Amniotic epithelial cell (primary cell): ENCODE measurements at places on chromosomes 1 and 21.

GRCh38 chr1:107927820-107928219 is 37.2 kb downstream of the VAV3 start:
- DNase-seq: no peak

DNA sequence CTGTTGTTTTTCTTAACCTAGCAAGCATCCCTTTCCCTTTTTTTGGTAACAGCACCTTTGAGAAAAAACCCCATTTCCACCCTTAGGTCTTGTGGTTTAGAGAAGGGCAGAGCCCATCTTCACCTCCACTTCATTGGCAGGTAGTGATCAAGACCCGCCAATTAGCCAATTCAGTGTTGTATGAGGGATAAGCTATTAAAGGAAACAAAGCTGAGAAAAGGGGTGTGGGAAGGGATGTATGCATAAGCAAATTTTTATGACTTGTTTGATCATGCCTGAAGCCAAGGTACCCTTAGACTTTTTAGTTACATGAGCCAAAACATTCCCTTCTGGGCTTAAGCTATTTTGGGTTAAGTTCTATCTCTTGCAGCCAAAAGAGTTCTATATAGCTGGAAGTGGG is 3.6 kb upstream of the ZNF697 start:
- no peak for DNase-seq

DNA sequence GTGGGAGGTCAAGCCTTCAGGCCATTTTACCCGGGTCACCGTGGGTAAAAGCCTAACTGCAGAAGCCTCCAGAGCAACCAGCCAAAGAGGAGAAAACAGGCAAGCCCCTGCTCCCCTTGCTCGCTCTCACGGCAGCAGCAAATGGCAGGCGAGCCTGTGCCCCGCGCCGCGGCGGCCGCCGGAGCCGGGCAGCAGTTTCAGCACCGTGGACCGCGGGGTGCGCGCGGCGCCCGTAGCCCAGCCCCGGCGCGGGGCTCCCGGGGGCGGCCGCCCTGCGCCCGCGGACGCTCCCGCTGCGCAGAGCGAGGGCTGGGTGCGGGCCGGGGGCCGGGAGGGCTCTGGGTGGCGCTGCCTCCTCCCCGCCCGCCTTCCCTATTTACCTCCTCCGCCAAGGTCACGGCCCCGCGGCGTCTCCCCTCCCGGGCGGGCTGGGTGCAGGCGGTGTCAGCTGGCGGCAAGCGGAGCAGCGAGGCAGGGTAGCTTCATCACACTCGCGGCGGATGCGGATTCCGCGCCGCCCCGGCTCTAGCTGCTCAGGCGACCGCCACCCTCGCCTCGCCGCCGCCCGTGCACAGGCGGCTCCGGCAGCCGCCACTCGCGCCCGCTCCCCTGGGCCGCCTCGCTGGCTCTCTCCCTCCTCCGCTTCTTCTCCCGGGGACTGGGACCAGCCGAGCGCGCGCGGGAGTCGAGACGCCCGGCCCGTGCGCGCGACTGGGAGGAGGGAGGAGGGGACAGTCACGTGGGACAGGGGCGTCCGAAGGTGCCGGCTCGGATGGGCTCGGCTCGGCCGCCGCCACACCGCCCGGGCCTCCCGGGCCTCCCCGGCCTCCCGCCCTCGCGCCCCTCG is at the start of gene RGS7:
Gene RGS7, minus strand, starts transcription at position 687 of the 847 bp plus-strand sequence.
- DNase-seq: peak; percentile 22

GRCh38 chr1:193700710-193701355 is 514.4 kb upstream of the B3GALT2 start:
- DNase-seq: peak; percentile 85

DNA sequence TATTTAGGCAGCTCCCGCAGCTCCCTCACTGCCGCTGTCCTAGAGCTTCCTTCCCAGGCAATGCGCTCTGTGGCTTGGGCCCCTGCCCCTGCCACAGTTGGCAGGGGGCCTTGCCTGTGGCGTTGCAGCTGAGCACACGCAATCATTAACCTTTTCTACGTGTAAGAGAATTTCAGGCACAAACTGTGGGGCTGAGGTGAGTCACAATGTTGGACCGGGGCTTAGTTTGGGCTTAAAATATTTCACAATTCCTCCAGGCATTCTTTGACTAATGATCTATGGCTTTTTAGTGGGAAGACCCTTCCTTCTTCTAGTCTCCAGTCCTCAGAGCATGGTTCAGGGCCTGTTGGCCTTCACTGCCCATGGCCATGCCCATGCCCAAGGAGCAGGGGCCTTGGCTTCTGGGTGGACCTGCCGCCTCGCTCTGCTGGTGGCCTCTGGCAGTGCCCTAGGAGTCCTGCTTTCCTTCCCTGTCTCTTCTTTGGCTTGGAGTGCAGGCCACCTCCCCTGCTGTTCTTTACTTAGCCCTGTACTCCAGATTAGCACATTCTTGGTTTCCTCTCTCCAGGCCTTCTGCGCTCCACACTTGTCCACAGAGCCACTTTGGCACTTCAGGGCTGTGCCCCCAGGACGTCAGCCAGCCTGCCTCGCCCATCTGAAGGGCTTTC is 39.2 kb downstream of the MAPKAPK2 start:
- peak; percentile 83 for DNase-seq

GRCh38 chr1:198214924-198215323 is 58.1 kb downstream of the NEK7 start:
- no peak for DNase-seq

DNA sequence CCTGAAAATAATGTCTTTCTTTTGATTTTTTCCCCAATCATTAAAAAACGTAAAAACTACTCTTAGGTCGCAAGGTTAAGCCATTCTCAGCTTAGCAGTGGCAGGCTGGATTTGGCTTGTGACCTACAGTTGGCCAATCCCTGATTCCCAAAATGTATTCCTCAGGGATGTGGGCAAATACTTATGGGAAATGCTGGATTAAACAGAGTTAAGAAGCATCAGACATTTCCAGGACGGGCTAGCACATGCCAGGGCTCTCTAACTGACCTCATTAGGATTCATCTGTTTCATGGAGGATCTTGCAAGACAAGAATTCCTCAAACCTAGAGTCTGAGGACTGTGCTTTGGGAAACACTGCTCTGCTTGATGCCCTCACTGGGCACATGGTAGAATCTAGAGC is 982 bp upstream of the IL24 start:
- DNase-seq: no peak

DNA sequence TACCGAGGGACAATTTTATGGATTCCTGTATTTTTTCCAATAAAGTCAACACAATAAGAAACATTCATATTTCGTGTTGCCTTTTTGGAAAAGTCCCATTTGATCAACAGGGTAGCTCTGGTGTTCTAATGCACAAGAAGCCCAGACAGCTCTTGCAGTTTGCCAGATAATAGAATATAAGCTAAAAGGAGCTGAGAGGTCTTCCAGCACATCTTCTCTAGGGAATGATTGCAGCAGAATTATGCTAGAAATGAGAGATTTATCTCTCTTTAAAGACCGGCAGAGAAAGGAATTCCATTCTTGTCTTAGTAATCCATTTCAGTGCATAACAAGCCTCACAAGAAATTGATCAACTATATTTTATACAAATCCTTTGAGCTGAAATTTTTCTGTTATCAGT is 25.0 kb upstream of the DDX59 start:
- no peak for DNase-seq

GRCh38 chr1:78073441-78073840 is 27.7 kb downstream of the GIPC2 start:
- no peak for DNase-seq

- no peak for DNase-seq
These were observed 4.5 kb downstream of the LHX4 start for GRCh38 chr1:180234369-180235076.

- peak; percentile 96 for DNase-seq
These were observed 85.7 kb downstream of the DYRK1A start for GRCh38 chr21:37452227-37452626.

DNA sequence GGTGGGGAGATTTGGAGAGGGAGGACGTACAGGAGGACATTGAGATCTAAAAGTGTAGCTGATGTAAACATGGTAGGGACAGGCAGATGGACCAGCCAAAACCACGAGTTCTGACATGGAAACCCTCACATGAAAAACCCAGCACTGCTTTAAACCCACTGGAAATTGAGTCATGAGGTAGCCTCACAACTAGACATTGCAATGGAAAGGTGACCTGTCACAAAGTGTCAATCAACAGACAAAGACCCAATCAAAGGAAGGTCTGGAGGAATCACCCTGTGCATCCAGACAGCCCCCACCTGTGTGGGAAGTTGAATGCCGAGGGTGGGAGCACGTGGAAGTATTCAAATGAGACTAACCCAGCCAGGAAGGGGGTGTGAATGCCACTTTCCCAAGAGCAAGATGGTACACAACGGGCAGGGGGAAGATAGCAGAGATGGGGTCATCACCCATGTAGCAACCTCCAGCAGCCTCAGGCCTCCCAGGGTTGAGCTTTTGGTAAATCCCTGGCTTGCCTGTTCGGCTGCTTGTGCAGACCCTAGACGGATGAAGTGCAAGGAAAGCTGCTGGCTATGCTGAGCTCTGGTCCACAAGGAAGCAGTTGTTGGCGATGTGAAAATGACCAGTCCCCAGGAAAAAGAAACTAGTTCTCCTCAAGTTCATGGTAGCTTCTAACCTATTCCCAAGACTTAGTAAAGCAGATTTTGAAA is 5.6 kb downstream of the FCMR start:
- DNase-seq: no peak

- DNase-seq: no peak
These were observed 18.0 kb downstream of the KIAA1614 start for GRCh38 chr1:180930687-180931086.

DNA sequence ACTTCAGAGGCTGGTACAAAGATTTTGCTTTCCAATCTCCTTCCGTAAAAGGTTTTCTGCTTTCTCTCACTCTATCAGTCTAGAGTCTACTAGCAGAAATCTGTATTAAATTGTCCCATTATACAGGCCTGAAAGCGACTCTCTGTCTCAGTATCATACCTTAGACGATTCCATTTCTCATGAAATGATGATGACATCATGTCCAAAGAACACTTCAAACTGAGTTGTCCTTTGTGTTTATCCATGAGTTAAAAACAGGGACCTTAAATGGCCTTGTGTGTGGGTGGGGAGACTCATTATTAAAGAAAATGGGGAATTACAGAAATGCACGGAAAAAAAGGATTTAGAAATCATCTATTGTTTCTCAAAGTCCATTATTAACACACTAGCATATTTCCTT is 21.0 kb upstream of the SLC44A3 start:
- no peak for DNase-seq

- DNase-seq: peak; percentile 17
These were observed 152.3 kb upstream of the RGS18 start for GRCh38 chr1:192005976-192006375.

DNA sequence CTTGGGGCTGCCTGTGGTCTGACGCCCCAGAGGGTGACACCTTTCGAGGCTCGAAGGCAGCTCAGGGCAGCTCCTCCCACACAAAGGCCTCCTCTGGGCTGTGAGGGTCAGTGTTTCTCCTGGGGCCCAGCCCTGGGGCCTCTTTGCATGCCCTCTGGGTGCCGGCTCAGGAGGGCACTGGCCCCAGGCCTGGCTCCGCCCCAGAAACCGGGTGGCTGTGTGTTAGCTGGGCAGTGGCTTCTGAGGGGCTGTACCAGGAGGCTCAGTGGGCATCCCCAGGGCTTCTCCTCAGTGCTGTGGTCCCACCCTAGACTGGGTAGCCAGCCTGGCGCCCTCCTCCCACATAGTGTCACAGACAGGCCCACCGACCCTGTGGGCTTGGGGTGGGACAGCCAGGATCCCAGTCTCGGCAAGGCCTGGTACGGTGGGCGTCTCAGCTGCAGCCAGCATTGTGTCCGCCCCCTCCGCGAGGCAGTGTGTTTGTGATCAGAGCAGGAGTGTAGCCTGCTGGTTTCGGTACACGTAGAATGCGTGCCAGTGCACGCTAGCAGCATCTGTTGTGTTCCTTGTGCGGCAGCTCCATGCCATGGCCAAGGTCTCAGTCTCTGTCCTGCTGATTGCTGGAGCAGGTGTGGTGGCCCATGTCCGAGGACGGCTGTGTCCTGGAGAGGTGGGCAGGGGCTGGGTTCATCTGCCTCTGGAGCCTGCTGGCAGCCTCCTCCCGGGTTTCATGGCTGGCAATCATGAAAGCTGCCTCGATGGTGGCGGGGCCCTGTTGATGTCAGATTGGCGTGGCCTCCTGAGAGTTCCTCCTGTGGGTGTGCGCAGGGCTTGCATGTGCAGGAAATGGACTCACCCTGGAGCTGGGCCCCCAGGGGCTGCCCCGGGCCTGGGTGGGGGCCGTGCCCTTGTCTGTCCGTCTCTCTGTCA is 28.0 kb downstream of the RRP1 start:
- no peak for DNase-seq

- no peak for DNase-seq
These were observed 101.3 kb downstream of the PLPPR4 start for GRCh38 chr1:99365545-99365944.

DNA sequence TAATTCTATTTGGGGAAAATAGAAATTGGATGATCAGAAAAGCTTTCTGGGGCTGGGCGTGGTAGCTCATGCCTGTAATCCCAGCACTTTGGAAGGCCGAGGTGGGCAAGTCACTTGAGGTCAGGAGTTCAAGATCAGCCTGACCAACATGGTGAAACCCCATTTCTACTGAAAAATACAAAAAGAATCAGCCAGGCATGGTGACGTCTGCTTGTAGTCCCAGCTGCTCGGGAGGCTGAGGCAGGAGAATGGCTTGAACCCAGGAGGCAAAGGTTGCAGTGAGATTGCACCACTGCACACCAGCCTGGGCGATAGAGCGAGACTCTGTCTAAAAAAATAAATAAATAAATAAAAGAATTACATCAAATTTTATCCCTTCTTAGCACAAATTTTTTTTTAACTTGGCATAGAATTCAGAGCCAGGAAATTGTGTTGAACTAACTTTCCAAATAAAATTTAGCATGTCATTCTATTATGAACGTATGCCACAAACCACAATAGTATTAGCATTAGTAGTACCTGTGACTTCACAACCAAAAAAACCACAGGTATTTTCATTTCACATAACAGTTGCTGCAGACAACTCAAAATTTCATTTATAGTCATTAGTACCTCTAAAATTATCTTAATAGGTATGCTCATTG is 4.5 kb upstream of the ANKRD13C start:
- DNase-seq: peak; percentile 54

- no peak for DNase-seq
These were observed 121.0 kb downstream of the ATP5PO start for GRCh38 chr21:33794596-33794995.
